Activated CD4-positive, alpha-beta T cell treated with anti-CD3 and anti-CD28 coated beads for 36 hours (primary cell): ENCODE measurements at places on chromosomes 1 and 21. TPM values are rescaled to one million over a fixed set of nuclear protein-coding genes. Genes with fewer than 3 reads are reported as not detected.

DNA sequence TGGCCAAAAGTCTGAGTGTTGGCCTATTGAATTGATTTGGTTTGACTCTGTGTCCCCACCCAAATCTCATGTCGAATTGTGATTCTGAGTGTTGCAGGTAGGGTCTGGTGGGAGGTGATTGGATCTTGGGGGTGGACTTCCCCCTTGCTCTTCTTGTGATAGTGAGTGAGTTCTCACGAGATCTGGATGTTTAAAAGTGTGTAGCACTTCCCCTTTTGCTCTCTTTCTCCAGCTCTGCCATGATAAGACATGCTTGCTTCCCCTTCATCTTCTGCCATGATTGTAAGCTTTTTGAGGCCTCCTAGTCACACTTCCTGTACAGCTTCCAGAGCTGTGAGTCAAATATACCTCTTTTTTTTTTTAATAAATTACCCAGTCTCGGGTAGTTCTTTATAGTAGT, 297.1 kb upstream of the ZRANB2 start:
- DNase-seq = no peak
- H3K4me1 ChIP-seq = no peaks in the 10 kb centered on the region
- no peaks in the 10 kb centered on the region for H3K36me3 ChIP-seq
- H3K4me3 ChIP-seq = no peak overlapping the region
- H3K27ac ChIP-seq = no peak overlapping the region
- H3K27me3 ChIP-seq = no peaks in the 10 kb centered on the region

DIO1 gene
- not detected for total RNA-seq

ALX3 gene
- not detected for total RNA-seq

GRCh38 chr1:91827087-91827458, 58.9 kb downstream of the TGFBR3 start:
- no peak overlapping the region for H3K27ac ChIP-seq
- no peak overlapping the region for H3K4me3 ChIP-seq
- H3K27me3 ChIP-seq = no peaks in the 10 kb centered on the region
- DNase-seq = peak; percentile 22
- H3K36me3 ChIP-seq = no peaks in the 10 kb centered on the region

LRRC39 gene
- 0.51 TPM for total RNA-seq

- DNase-seq = no peak
- no peak overlapping the region for H3K27ac ChIP-seq
- H3K4me1 ChIP-seq = peaks cover 50% of the 10 kb centered on the region
- no peaks in the 10 kb centered on the region for H3K27me3 ChIP-seq
- no peak overlapping the region for H3K4me3 ChIP-seq
These were observed 94.1 kb upstream of the HIVEP3 start for GRCh38 chr1:42012852-42013251.

GRCh38 chr1:67601955-67602354, 83.0 kb upstream of the GADD45A start:
- peaks cover 4% of the 10 kb centered on the region for H3K27me3 ChIP-seq
- H3K4me3 ChIP-seq = no peak overlapping the region
- H3K36me3 ChIP-seq = no peaks in the 10 kb centered on the region

DNA sequence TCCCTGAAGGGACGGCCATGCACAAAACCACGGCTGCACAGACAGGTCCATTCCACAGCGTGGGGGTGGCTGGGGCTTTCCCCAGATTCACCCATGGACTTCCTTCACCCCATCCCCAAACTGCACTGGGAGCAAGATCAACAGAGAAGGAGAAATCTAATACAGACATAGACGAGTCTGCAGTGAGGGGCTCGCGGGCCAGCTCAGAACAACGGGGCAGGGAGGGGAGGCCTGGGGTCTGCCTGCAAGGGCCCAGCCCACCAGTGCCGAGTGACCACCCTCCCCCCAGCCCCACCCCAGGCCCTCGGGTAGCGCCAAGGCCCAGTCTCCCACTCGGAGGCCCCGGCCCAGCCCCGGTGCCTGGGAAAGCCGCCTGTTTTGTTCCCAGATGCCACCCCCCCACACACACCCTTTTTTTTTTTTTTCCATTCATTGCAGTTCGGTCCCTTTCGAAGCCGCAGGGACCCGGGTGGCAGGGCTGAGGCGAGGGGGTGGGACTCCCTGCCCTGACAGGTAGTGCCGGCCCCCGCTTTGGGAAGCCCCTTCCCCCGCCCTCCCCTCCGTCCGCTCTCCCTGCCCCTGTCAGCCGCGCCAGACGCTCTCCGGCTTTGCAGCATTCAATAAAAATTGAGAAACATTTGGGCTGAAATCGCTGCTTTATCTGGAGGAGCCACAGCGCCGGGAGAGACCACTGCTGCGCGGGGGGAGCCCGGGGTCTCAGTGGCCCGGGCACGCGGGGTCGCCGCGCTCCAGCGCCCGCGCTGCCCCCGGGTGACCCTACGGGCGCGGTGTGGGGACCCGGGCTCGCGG, 543 bp upstream of the EPHB2 start:
- H3K27me3 ChIP-seq = peaks cover 61% of the 10 kb centered on the region
- H3K4me1 ChIP-seq = peaks cover 11% of the 10 kb centered on the region
- H3K36me3 ChIP-seq = no peaks in the 10 kb centered on the region

CD34 gene
- total RNA-seq = 0.02 TPM

- peaks cover 7% of the 10 kb centered on the region for H3K36me3 ChIP-seq
- peak overlapping the region; percentile 96 for H3K27ac ChIP-seq
- H3K4me1 ChIP-seq = peaks cover 34% of the 10 kb centered on the region
- H3K4me3 ChIP-seq = peak overlapping the region; percentile 94
- H3K27me3 ChIP-seq = no peaks in the 10 kb centered on the region
These were observed 15.1 kb downstream of the THBS3 start for GRCh38 chr1:155192346-155193274.

GRCh38 chr1:46301808-46302640, 1.4 kb downstream of the LRRC41 start:
- peak overlapping the region; percentile 95 for H3K27ac ChIP-seq
- H3K4me3 ChIP-seq = peak overlapping the region; percentile 95
- peaks cover 31% of the 10 kb centered on the region for H3K4me1 ChIP-seq
- peaks cover 26% of the 10 kb centered on the region for H3K36me3 ChIP-seq
- no peaks in the 10 kb centered on the region for H3K27me3 ChIP-seq
- peak; percentile 73 for DNase-seq

- H3K27me3 ChIP-seq = no peaks in the 10 kb centered on the region
- no peak for DNase-seq
- H3K36me3 ChIP-seq = no peaks in the 10 kb centered on the region
- H3K27ac ChIP-seq = no peak overlapping the region
- no peaks in the 10 kb centered on the region for H3K4me1 ChIP-seq
These were observed 13.8 kb downstream of the ADORA3 start for GRCh38 chr1:111489604-111490003.

DNA sequence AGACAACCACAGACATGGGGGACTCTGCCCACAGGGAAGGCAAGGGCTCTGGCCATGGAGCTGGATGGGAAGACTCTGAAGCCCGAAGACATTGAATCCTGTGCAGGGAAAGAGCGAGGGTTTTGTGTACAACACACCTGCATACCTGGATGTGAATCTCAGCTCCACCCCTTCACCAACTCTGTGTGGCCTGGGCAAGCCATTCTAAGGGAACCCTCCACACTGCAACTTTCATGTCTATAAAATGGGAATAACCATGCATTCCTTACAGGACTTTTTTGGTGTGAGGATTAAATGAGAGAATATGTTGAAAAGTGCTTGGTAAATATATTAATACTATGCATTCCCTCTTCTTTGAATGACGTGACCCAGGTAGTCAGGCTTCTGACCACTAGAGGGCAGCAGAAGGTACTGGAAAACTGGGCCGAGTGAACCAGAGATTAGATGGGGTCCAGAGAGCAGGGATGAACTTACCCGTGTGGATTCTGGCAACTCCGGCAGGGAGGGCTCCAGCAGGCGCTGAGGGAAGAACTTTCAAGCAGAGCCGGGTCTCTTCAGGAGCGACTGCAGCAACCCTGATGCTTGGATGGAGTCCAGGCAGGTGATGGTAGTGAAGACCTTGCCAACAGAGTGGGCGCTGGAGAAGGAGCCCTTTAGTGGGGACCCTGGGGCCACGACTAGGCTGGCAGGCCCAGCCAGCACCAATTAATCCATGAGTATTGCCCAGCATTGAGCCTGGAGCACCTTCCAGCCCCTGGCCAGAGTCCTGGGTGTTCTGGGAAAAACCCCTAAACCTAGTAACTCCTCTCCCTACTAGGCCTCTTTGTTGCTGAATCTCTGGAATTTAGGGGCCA, 834 bp upstream of the ELF3 start:
- H3K27ac ChIP-seq = no peak overlapping the region
- no peak overlapping the region for H3K4me3 ChIP-seq
- peak; percentile 76 for DNase-seq
- H3K4me1 ChIP-seq = no peaks in the 10 kb centered on the region
- H3K27me3 ChIP-seq = no peaks in the 10 kb centered on the region

AXDND1 gene
- 0.37 TPM for total RNA-seq

GRCh38 chr1:69777971-69778370, 210.2 kb downstream of the LRRC7 start:
- no peak overlapping the region for H3K27ac ChIP-seq
- H3K36me3 ChIP-seq = no peaks in the 10 kb centered on the region
- H3K4me1 ChIP-seq = no peaks in the 10 kb centered on the region

PRDM15 gene
- total RNA-seq = 13.0 TPM

DNA sequence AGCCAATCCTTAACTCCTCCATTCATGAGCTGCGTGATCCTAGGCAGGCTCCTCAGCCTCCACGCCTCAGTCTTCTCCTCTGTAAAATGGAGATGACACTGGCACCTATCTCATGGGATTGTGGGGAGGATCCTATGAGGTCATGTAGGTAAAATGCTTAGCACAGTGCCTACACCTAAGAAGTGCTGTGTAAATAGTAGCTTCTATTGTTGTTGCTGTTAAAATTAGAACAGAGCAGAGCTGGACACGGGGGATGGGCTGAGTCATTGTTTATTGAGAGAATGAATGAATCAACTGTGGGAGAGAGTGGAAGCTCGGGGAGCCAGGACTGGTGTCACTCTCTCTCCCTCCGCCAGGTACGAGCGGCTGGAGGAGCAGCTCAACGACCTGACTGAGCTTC, 43.0 kb downstream of the TMCC2 start:
- H3K4me1 ChIP-seq = peaks cover 23% of the 10 kb centered on the region
- H3K4me3 ChIP-seq = no peak overlapping the region
- H3K27ac ChIP-seq = no peak overlapping the region
- DNase-seq = no peak
- no peaks in the 10 kb centered on the region for H3K27me3 ChIP-seq

CERS2 gene
- total RNA-seq = 151 TPM

GRCh38 chr21:46080171-46081021, 17.5 kb upstream of the COL6A2 start:
- H3K27ac ChIP-seq = no peak overlapping the region
- H3K27me3 ChIP-seq = no peaks in the 10 kb centered on the region
- no peak overlapping the region for H3K4me3 ChIP-seq
- no peaks in the 10 kb centered on the region for H3K4me1 ChIP-seq

- H3K27me3 ChIP-seq = peaks cover 5% of the 10 kb centered on the region
- H3K36me3 ChIP-seq = no peaks in the 10 kb centered on the region
- no peak for DNase-seq
- H3K4me1 ChIP-seq = peaks cover 4% of the 10 kb centered on the region
- no peak overlapping the region for H3K4me3 ChIP-seq
These were observed 65.2 kb upstream of the GJA8 start for GRCh38 chr1:147837129-147837963.
